ENCODE measurements at places on chromosomes 1 and 21. TPM values are rescaled to one million over a fixed set of nuclear protein-coding genes. Genes with fewer than 3 reads are reported as not detected.

DNA sequence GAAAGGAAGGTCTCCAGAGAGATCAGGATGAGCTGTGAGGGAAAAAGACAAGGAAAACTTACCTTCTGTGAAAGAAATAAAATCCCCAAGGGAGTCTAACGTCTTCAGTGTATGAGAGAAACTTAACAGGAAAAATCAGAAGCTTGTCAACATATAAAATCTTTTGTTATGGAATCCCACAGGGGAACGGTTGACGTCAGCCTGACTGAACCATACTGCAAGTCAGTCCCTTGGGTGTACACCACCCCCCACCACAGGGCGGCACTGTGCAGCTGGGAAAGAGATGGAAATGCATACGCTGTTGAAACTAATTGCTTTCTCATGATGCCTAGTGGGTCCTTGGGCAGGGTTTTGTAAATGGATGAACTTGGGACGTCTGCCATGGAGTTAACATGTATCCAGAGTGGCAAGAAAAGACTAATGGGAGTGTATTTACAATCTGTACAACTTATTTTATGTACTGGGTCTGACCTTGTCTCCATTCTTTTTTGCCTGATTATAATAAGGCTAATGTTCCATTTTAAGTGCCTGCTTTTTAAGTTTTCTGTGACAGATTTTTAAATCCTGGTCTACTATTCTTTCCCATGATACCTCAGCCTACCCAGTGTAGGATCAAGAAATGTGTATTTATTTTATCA, 22.7 kb downstream of the UTP25 start:
- DNase-seq = no peak

DNA sequence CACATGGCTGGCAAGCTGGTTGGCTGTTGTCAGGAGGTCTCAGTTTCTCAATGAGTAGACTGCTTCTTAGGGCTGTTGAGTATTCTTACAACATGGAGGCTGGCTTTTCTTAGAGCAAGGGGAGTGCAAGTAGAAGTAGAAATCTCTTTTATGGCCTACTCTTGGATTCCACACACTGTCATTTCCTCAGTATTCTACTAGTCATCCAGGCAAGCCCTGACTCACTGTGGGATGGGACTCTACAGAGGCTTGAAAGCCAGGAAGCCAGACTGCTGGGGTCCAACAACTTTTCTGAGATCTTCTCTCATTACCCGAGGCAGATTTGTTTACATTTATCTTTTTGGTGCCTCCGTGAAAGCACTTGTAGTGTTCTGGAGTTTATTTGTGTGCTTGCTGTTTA, 196.2 kb upstream of the APP start:
- no peak for DNase-seq

- no peak for DNase-seq
Observed at GRCh38 chr1:151144474-151145303, 1.7 kb downstream of the SEMA6C start.

GRCh38 chr1:243718893-243719292, 131.2 kb downstream of the AKT3 start:
- no peak for DNase-seq

Gene GABPB2
- total RNA-seq = 15.9 TPM

All from activated T-helper 2 cell treated with anti-CD3 and anti-CD28 coated beads, Interferon-gamma antibody, Interleukin-2, Interleukin-4, amounts not matched to agents 10 μg/mL and 5 μg/mL and 100 μg/mL, durations not matched to agents 14 hours and 24 hours and 36 hours (primary cell).